ENCODE measurements at places on chromosomes 16 and 17.

GRCh38 chr17:47978324-47978723 lies 7.4 kb downstream of the CDK5RAP3 start:
- peak; percentile 76 for DNase-seq

DNA sequence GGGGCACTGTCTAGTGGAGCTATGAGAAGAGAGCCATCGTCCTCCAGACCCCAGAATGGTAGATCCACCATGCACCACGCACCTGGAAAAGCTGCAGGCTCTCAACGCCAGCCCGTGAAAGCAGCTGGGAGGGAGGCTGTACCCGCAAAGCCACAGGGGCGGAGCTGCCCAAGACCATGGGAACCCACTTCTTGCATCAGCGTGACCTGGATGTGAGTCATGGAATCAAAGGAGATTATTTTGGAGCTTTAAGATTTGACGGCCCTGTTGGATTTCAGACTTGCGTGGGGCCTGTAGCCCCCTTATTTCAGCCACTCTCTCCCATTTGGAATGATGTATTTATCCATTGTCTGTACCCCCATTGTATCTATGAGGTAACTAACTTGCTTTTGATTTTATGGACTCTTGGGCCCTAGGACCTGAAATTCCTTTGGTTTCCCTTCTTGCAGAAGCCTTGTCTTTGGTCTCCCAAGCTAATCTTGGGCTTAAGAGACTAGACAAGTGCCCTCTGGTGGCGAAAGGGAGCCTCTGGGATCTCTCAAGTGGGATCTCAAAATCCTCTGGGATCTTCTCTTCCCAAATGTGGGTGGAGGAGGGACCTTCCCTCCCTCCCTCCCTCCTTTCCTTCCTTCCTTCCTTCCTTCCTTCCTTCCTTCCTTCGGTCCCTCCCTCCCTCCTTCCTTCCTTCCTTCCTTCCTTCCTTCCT lies 58.2 kb upstream of the HAPSTR1 start:
- DNase-seq: no peak

DNA sequence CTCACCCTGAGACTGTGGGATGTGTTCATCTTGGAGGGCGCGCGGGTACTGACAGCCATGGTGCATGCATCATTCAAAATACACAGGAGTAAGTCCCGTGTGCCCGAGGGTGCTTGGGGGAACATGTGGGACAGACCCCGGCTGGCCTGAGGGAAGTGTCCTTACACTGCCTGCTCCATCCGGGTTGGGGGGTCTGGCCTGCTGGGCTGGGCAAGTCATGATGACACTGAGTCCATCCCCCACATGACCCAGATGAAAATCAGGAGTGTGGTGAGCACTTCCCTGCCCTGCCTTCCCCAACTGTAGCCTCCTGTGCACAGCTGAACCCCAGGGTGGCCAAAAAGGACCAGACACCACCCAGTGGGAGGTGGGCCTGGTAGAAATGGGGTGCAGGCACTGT lies 10.8 kb downstream of the TBC1D26 start:
- DNase-seq: no peak

GRCh38 chr16:85928401-85928820 lies 29.4 kb downstream of the IRF8 start:
- no peak for DNase-seq

- peak; percentile 71 for DNase-seq
Measured at GRCh38 chr17:16491131-16491702, 776 bp downstream of the LRRC75A start.

- no peak for DNase-seq
Measured at GRCh38 chr16:81180578-81180977, 57.9 kb upstream of the BCO1 start.

- no peak for DNase-seq
Measured at GRCh38 chr17:17376362-17376761, 73.2 kb downstream of the NT5M start.

DNA sequence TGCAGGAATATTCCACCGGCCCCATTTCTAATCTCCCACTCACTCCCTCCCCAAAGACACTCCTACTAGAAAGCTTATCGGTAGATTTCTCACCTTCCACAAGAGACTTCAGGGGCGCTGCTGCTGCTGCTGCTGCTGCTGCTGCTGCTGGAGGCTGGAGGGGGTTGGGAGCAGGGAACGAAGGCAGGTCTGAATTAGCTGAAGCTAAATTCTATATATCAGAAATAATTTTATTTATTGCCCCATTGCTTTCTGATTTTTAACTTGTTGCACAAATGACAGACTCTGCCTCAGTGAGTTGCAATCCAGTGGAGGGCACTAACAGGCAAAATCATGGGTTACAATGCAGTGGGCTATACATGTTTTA lies 25.8 kb upstream of the HLF start:
- DNase-seq: peak; percentile 63

DNA sequence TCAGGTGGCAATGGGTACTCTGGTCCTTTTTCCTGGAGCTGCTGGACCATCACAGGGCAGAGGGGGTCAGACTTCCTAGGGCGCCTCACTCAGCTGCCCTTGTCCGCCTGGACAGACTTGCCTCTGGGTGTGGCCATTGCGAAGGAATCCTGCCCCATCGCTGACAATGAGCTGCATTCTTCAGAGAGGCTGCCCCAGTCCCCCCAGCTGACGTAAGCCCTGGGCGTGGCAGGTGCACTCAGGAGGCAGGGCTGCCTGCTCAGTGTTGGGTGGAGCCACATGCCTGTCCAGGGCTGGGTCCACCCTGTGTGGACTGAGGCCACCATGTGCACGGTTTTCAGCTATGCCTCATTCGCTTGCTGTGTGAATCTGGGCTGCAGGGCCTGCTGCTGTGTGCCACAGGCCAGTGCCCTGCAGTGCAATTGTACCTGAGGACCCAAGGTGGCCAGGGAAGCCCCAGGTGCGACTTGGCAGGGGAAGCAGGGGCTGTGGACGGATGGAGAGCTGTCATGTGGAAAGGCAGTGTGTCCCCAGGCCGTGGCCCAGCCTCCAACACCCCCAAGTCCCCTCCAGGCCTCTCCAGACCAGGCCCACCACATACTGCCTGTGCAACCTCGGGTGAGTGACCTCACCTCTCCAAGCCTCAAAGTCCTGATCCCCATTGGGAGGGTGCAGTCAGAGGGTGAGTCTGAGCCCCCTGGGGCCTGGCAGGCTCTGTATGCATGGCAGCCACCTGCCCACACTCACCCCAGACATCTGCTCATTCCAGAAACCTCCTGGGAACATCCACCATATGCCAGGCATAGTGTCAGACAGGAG lies 14.0 kb upstream of the MPRIP start:
- DNase-seq: no peak

GRCh38 chr16:53509906-53510703 lies 7.1 kb upstream of the AKTIP start:
- peak; percentile 80 for DNase-seq

DNA sequence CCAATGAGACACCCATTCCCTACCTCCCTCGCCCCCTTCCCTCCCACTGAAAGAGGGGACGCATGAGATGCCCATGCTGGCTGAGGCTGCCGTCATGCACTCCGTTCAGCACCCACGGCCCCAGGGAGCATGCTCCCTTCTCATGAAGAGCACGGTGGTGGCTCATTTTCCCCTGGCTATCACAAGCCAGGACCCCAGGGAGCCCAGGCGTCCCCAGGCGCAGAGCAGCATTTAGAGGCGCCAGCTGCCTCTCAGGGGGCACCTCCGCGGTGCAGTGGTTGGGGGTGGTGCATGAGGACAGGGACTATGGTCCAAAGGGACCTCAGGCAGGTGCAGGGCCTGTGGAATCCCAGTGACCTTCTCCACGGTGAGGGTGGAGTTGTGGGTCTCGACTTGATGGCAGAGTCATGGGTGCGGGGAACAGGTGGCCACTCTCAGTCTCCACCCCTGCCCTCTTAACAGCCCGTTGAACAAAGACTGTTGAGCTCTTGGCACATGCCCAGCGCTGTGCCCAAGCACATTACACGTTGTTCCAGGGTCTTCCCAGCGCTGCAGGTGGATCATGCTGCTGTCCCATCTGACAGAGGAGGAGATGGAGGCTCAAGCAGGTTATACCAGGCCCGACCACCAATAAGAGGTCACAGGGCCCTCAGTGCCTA lies 13.6 kb downstream of the KIF19 start:
- DNase-seq: no peak

- peak; percentile 44 for DNase-seq
Measured at GRCh38 chr17:50263331-50264262, 10.7 kb upstream of the TMEM92 start.

GRCh38 chr17:68446626-68447041 lies 10.7 kb downstream of the WIPI1 start:
- no peak for DNase-seq
